ENCODE measurements at places on chromosomes 3 and 15. TPM values are rescaled to one million over a fixed set of nuclear protein-coding genes. Genes with fewer than 3 reads are reported as not detected.

Gene P2RY14
- 3.2 TPM for total RNA-seq

GRCh38 chr3:177832880-177833279 lies 635.6 kb upstream of the TBL1XR1 start:
- H3K27ac ChIP-seq: no peak overlapping the region
- no peaks in the 10 kb centered on the region for H3K4me1 ChIP-seq
- no peaks in the 10 kb centered on the region for H3K36me3 ChIP-seq

- no peak overlapping the region for H3K4me3 ChIP-seq
- no peak for DNase-seq
- no peaks in the 10 kb centered on the region for H3K36me3 ChIP-seq
- H3K27ac ChIP-seq: peak overlapping the region; percentile 51
- no peaks in the 10 kb centered on the region for H3K27me3 ChIP-seq
Measured at GRCh38 chr3:192489579-192489978, 237.8 kb downstream of the FGF12 start.

DNA sequence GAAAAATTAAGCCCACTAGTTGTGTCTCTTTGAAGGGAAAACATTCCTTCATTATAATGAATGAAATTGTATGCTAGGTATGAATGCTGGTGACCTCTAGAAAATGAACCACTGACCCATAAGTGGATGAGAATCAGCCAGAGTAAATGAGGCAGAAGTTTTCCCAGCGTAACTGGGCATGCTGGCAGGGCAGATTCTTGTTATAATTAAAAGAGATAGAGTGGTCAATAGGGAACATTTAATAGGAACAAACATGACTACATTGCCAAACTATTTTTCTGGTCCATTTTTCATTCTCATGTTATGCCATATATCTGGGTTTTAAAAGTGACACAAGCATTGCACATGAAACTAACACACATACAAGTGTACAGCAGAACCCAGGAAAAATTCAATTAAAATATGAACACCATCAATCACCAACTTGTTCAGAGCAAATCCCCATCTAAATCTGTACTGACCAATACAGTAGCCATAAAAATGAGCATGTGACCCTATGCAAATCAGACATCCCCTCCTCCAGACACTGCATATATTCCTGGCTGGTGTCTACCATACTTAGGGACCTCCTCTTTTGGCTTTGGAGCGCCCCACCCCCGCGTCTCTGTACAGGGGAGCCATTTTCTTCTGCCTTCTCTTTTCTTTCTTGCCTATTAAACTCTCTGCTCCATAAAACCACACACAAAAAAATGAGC lies 4.0 kb downstream of the CLRN1 start:
- no peaks in the 10 kb centered on the region for H3K27me3 ChIP-seq
- no peak for DNase-seq
- H3K36me3 ChIP-seq: no peaks in the 10 kb centered on the region
- H3K4me3 ChIP-seq: no peak overlapping the region

- H3K4me1 ChIP-seq: no peaks in the 10 kb centered on the region
- no peak for DNase-seq
- no peaks in the 10 kb centered on the region for H3K27me3 ChIP-seq
- no peak overlapping the region for H3K27ac ChIP-seq
- peaks cover 5% of the 10 kb centered on the region for H3K36me3 ChIP-seq
- H3K4me3 ChIP-seq: no peak overlapping the region
Measured at GRCh38 chr15:80191897-80192595, 39.2 kb downstream of the FAH start.

All from heart left ventricle (tissue), 16 donors.